ENCODE measurements at places on chromosomes 1 and 21.

GRCh38 chr1:89705901-89706699 lies 73.2 kb downstream of the LRRC8C start:
- DNase-seq: no peak

DNA sequence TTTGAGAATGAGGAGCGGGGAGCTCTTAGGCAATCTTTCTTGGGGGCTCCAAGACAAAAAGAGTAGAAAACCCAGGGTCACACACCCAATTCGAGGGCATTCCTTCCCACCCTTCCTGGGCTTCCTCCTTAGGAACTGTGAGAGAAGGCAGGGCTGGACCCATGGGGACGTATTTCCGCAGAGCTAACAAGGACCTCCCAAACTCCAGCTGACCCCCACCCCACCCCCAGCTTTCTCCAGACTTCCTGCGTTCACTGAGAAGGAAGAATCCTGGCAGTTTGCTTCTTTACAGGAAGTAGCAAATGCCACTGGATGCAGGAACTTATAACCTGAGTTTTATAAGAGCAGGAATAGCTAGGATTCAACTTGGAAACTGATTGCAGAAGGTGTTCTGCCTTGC lies 2.7 kb upstream of the LHX9 start:
- no peak for DNase-seq

- DNase-seq: no peak
Observed at GRCh38 chr1:91797164-91797563, 88.8 kb downstream of the TGFBR3 start.

DNA sequence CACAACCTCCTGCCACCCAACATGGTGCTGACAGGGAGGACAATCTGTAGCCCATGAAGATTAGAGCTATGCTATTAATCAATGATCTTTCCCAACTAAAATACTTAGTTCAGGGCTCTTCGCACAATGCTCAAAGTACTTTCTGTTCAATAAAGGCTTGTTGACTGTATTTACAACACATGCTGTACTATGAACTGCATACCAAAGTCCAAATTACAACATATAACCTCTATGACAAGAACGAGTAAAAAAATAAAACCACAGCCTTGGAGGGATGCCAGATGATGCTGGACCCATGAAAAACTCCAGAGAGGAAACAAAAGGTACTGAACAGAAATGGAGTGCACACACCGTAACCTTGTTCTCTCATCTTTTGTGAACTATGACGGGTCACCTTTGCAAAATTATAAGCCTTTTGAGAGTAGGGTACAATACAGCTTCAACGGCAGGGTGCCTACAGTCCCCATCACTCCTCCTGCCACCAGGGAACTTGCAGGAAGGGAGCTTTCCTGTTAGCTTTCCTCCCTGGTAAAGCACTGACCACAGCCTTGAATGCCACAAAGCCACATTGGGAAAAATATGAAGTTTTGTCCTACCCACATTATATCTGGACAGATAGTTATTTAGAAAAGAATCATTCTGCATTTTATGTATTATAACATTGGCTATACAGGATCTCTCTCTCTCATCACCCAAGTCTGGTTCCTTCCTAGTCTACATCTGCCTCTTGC lies 175.6 kb downstream of the NRIP1 start:
- DNase-seq: no peak
